ENCODE measurements at places on chromosomes 7 and 10.

GRCh38 chr7:132249256-132249971 is 326.9 kb downstream of the PLXNA4 start:
- DNase-seq: no peak

DNA sequence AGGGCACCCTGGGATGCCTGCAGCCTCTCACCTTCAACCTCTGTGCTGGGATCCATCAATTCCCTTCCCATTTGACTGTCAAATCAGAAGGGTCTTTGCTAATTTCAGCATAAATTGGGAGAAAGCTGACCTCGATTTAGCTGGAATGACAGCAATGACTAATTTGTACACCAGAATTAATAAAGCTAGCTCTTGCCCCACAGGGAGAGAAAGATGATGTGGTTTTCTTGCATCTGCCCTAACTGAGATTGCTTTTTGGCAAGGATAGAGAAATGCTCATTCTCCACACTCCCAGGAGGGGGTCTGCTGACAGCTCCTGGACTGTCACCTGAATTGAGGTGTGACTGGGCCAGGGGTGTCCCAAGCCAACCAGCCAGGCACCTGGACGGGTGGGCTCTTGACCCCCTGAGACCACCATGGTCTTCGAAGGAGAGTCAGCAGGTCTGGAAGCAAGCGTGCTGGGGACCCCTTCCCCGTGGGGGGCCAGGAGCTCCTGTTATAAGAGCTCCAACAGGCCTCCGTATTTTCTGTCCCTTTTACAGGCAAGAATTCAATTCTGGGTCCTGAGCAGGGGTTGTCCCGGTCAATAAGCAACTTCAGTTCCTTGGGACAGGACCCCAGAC is 42.1 kb downstream of the RBM17 start:
- no peak for DNase-seq

- no peak for DNase-seq
These were observed 30.2 kb upstream of the ABI1 start for GRCh38 chr10:26890956-26891355.

DNA sequence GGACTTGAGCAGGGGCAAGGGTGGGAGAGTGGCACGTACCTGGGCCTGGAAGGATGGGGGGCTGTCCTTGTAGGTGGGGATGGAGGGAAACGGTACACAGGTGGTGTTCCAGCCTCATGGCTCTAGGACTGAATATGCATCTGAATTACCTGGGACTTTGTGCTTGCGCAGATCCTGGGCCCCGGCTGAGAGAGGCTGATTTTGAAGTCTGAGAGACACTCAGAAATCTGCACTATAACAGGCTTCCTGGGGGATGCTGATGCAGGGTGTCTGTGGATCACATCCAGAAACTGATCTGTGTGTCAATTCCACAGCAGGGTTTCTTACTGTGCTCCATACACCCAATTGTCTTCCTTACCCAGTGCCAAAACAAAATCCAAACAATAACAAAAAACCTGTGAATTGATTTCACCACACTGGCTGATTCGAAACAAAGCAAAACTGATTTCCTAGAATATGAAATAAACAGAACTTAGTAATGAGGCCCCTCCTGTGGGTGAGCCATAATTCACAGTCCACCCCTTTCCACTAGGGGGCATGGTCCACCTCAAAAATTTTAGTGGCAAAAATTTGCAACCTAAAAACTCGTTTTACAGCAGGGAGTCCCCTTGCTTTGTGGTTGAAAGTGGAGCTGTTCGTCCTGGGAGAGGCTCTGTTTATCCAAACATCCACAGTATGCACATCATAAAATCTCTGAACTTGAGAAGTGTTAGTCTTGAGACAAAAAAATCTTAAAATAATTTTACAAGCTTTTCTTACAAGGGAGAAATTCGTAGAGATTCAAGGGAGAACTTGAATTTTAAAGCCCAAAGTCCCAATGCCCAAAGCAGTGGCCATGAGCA is 32.0 kb upstream of the PLEKHA1 start:
- no peak for DNase-seq

GRCh38 chr7:32479574-32480200 is 10.5 kb downstream of the LSM5 start:
- no peak for DNase-seq

- DNase-seq: no peak
These were observed 22.2 kb downstream of the PARD3 start for GRCh38 chr10:34792881-34793280.

DNA sequence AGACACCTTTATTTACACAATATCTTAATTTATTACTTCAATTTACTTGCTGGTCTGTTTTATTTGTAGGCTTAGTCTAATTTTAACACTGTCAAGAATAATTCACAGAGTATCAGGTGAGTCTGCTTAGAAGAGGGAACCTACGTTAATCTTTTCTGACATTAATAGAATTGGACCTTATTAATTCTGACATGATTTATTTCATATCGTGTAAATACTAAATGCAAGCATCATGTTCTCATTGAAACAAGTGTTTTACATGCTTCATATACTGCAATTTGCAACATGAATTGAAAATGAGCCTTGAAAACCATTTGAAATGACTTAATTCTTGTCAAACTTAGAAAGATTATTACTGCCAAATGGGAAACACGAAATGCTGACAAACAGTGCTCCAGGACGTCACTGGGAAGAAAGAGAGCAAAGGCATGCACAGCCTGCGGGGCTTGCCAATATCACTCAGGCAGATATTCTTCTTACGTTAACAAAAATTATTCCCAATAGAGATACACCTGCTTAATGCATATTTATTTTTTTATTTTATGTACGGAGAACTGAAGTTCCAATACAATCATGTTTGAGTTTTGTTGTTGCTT is 282.0 kb upstream of the AKR1E2 start:
- DNase-seq: no peak

- no peak for DNase-seq
These were observed 148.9 kb upstream of the SMIM30 start for GRCh38 chr7:113267271-113267670.

DNA sequence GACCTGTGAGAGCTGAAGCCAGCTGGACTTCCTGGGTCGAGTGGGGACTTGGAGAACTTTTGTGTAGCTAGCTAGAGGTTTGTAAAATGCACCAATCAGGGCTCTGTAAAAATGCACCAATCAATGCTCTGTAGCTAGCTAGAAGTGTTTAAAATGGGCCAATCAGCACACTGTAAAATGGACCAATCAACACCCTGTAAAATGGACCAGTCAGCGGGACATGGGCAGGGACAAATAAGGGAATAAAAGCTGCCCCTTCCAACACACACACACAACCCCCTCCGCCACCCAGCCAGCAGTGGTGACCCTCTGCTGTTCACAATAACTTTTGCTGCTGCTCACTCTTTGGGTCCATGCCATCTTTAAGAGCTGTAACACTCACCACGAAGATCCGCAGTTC is 7.1 kb downstream of the ZNF511 start:
- no peak for DNase-seq

- DNase-seq: no peak
These were observed 1.6 kb upstream of the CRHR2 start for GRCh38 chr7:30683816-30684215.

GRCh38 chr7:2438186-2438585 is 34.8 kb downstream of the CHST12 start:
- DNase-seq: no peak

GRCh38 chr10:129288999-129289584 is 177.9 kb upstream of the MGMT start:
- DNase-seq: no peak

GRCh38 chr7:37081436-37081835 is 357.1 kb upstream of the AOAH start:
- DNase-seq: no peak

DNA sequence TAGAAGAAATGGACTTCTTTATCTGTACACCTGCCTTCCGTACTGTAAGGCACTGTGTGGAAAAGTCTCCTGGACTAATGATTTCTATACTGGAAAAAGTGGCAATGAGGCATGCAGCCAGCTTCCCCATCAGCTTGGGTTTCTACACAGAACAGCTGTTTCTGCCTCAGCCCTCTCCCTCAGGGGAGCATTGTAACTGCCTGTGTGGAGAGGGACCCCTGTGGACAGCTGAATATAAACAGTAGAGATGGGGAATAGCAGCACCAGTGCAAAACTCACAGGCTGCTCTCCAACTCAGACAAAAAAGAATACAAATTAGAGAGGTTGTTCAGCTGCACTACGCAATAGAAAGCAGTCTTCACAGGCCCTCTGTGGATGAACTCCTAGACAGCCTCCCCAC is 451.3 kb upstream of the MBL2 start:
- DNase-seq: no peak
